ENCODE measurements at places on chromosomes 4 and X. TPM values are rescaled to one million over a fixed set of nuclear protein-coding genes. Genes with fewer than 3 reads are reported as not detected.

Gene HEPH
- total RNA-seq: 111 TPM

Gene PRRG1
- total RNA-seq: 7.7 TPM

Gene MAMLD1
- total RNA-seq: 5.3 TPM

DNA sequence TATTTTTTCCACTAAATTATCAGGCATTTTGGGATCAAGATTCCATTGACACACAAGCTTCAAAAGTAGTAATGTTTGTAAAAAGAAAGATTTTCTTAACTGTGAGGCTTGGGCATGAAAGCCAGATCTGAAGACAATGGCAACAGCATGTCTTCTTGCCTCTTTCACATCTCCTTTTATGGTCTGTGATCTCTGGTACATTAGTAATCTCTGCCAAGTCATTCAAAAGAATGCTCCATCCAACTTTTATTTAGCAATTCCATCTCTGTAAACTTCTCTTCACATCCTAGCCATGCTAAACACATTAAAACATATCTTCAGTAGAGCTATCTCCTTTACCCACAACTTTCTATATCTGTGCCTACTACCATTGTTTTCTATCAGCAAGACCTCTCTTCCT lies 465.4 kb downstream of the FAT4 start:
- H3K27ac ChIP-seq: no peak overlapping the region

- H3K36me3 ChIP-seq: no peaks in the 10 kb centered on the region
- DNase-seq: no peak
- no peaks in the 10 kb centered on the region for H3K4me1 ChIP-seq
Measured at GRCh38 chr4:161629694-161630441, 533.9 kb downstream of the FSTL5 start.

- no peaks in the 10 kb centered on the region for H3K36me3 ChIP-seq
- H3K27ac ChIP-seq: no peak overlapping the region
- no peaks in the 10 kb centered on the region for H3K4me1 ChIP-seq
Measured at GRCh38 chr4:105057370-105058105, 89.1 kb upstream of the TET2 start.

GRCh38 chrX:15747626-15748173 lies 9.6 kb downstream of the CA5B start:
- H3K36me3 ChIP-seq: no peaks in the 10 kb centered on the region
- H3K4me3 ChIP-seq: no peak overlapping the region

DNA sequence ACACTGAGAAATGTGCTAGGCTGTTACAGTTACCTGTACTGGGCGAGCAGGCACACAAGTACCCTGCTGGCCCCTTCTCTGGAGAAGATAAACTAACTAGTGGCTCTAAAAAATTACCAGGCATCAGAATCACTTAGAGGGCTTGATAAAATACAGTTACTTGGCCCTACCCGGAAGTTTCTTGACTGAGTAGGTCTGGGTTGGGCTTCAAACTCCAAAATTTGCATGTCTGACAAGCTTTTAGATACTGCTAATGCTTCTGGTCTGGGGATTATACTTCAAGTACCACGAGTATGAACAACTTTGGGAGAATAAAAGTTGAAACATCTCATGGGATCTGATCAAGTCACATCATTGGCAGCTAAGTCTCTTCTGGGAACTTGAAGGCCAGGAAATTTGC lies 30.8 kb downstream of the CEP135 start:
- no peaks in the 10 kb centered on the region for H3K36me3 ChIP-seq
- no peak overlapping the region for H3K27ac ChIP-seq
- H3K4me3 ChIP-seq: no peak overlapping the region
- DNase-seq: no peak
- no peaks in the 10 kb centered on the region for H3K4me1 ChIP-seq

DNA sequence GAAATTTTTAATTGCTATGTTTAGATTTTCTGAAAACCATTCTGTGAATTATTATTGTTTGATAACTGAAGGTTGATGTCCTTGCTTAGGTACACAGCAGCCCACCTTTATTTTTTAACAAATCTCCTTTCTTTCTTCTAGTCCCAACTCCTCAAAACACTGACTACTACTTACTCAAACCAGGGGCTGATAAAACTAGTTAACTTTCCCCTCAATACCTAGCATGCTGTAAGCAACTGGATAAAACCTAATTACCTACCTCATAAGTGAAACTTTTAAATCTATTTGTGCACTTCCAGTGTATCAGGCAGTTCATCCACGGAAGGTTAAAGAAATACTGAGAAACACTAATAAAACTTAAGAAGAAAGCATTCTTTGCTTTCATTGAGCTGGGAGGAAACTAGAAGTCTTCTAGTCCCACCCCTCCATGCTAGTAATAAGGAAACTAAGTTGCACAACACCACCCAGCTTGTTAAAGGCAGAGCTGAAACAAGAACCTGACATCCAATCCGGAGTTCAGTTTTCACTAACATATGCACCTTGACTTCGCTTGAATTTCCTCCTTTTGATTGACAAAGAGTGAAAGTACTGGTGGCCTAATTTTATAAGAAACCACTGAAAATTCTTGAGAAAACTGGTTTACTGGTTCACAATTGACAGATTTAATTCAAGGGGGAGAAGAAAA lies 180.2 kb upstream of the TET2 start:
- H3K4me3 ChIP-seq: no peak overlapping the region
- H3K27ac ChIP-seq: no peak overlapping the region
- no peaks in the 10 kb centered on the region for H3K4me1 ChIP-seq
- no peak for DNase-seq
- H3K27me3 ChIP-seq: no peaks in the 10 kb centered on the region
- no peaks in the 10 kb centered on the region for H3K36me3 ChIP-seq

GRCh38 chr4:3305610-3306371 lies 13.0 kb downstream of the RGS12 start:
- DNase-seq: peak; percentile 65
- H3K4me1 ChIP-seq: peaks cover 37% of the 10 kb centered on the region
- H3K27ac ChIP-seq: no peak overlapping the region
- no peaks in the 10 kb centered on the region for H3K27me3 ChIP-seq
- H3K4me3 ChIP-seq: no peak overlapping the region

DNA sequence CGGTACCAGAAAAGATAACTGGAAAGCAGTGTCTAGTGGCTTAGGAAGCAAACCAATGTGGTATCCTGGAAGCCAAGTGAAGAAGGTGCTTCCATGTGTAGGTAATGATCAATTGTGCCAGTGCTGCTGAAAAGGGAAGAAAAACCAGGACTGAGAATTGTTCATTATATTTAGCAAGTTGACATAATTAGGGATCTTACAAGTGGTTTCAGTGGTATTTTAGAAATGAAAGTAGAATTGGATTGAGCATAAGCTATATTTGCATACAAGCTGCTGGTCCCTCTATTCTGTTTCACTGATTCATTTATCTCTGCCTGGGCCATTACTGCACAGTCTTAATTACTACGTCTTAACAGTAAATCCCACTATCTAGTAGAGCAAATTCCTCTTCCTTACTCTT lies 32.3 kb downstream of the PRDM8 start:
- H3K27me3 ChIP-seq: peaks cover 15% of the 10 kb centered on the region
- H3K36me3 ChIP-seq: no peaks in the 10 kb centered on the region
- H3K4me1 ChIP-seq: no peaks in the 10 kb centered on the region
- no peak overlapping the region for H3K27ac ChIP-seq
- no peak for DNase-seq

DNA sequence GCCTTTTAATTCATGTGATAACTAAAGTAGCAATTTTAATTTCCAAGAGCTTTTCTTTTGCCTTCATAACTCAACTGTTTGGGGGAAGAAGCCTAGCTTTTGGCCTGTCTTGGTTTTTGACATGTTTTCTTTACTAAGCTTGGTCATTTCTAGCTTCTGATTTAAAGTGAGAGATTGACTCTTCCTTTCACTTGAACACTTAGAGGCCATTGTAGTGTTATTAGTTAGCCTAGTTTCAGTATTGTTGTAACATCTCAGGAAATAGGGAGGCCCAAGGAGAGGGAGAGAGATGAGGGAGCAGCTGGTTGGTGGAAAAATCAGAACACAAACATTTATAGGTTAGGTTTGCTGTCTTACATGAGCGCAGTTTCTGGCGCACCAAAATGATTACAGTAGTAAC lies 44.8 kb downstream of the DCLK2 start:
- H3K4me1 ChIP-seq: peaks cover 16% of the 10 kb centered on the region
- H3K4me3 ChIP-seq: no peak overlapping the region
- DNase-seq: no peak
- H3K27me3 ChIP-seq: no peaks in the 10 kb centered on the region
- no peaks in the 10 kb centered on the region for H3K36me3 ChIP-seq

GRCh38 chr4:188680004-188680666 lies 540.9 kb downstream of the TRIML1 start:
- H3K27me3 ChIP-seq: no peaks in the 10 kb centered on the region
- DNase-seq: no peak
- no peaks in the 10 kb centered on the region for H3K4me1 ChIP-seq
- no peak overlapping the region for H3K4me3 ChIP-seq

- no peaks in the 10 kb centered on the region for H3K27me3 ChIP-seq
Measured at GRCh38 chr4:122099896-122100295, 52.2 kb upstream of the BLTP1 start.

DNA sequence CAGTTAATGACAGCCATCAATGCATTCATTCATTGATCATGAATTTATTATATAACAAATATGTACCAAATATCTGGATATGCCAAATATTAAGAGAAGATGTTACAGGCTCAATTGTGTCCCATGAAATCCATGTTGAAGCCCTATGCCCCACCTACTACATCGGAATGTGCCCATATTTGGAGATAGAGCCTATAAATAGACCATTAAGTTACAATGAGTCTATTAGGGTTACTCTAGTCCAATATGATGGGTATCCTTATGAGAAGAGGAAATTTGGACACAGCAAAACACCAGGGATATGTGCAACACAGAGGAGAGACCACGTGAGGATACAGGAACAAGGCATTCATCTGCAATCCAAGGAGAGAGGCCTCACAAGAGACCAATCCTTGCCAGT lies 634.5 kb downstream of the DMD start:
- H3K36me3 ChIP-seq: no peaks in the 10 kb centered on the region
- no peak overlapping the region for H3K27ac ChIP-seq
- DNase-seq: no peak
- no peak overlapping the region for H3K4me3 ChIP-seq

DNA sequence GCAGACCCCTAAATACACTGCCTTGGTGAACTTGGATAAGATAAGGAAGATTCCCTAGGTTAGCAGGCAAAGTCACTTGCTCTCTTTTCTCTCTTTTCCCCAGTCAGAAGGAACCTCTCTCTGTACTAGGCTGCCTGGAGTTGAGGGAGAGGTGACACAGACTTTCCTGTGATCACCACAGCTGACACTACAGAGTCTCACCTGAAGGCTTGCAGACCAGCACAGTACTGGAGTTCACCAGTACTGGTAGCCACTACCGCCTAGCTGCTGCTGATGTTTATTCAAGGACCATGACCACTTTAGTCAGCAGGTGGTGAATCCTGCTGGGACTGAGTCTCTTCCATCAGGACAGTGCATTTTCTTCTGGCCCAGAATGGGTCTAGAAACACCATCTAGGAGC lies 63.3 kb downstream of the PTPN13 start:
- H3K27me3 ChIP-seq: no peaks in the 10 kb centered on the region
- no peaks in the 10 kb centered on the region for H3K36me3 ChIP-seq
- no peaks in the 10 kb centered on the region for H3K4me1 ChIP-seq
- H3K27ac ChIP-seq: no peak overlapping the region

Measured in adrenal gland (tissue), 19 donors.